ENCODE measurements at places on chromosomes 7 and 10.

DNA sequence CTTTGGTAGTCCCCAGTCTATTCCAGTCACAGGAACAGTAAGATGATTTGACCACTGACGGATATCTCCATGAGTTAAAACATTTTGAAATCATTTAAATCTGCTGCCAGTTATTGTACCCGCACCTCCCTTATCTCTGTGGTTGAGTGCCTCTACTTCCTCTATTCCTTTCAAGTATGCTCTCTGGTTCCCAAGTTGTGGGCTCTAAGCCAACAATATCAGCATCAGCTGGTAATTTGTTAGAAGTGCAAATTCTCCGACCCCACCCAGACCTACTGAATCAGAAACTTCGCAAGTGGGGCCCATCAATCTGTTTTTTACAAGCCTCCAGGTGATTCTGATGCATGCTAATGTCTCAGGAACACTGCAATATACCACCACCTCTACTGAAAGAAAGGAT, 235.5 kb downstream of the CCSER2 start:
- no peak for DNase-seq

GRCh38 chr10:31148951-31149350, 117.3 kb upstream of the ZNF438 start:
- DNase-seq: no peak

GRCh38 chr7:35909870-35910357, 109.1 kb downstream of the SEPTIN7 start:
- DNase-seq: no peak

DNA sequence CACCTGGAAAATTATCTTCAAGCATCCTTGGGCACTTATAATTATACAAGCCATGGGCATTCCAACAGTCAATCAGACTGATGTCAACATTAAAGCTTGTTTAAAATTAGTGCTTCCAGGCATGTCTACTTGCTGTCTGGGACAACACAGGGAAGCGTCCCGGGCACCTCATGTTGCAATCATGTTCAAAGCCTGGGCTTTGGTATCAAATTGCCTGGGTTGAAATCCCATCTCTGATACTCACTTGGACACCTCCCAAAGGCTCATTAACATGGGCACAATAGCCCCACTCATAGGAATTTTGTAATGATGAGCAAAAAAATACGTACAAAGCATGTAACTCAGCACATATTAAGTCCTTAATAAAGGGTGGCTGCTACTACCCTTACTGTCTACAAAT, 14.4 kb downstream of the AIFM2 start:
- no peak for DNase-seq

GRCh38 chr7:138116141-138116540, 39.9 kb downstream of the AKR1D1 start:
- DNase-seq: no peak

DNA sequence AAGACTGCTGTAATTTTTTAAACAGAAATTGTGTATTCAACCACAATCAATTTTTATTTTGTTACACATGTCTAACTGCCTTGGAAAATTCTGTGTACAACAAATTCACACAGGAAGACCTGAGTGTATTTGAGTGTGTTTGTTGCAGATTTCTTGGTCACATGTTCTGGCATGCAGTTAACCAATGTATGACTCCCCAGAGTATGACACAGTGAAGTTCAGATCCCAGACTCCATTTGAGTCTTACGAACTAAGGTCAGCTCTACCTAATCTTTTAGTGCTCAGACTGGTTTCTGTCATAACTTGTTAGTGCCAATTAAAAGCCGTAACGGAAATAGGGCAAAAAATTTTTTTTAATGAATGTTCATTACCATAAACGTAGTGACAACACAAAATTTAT, 5.8 kb downstream of the GNAI1 start:
- no peak for DNase-seq

DNA sequence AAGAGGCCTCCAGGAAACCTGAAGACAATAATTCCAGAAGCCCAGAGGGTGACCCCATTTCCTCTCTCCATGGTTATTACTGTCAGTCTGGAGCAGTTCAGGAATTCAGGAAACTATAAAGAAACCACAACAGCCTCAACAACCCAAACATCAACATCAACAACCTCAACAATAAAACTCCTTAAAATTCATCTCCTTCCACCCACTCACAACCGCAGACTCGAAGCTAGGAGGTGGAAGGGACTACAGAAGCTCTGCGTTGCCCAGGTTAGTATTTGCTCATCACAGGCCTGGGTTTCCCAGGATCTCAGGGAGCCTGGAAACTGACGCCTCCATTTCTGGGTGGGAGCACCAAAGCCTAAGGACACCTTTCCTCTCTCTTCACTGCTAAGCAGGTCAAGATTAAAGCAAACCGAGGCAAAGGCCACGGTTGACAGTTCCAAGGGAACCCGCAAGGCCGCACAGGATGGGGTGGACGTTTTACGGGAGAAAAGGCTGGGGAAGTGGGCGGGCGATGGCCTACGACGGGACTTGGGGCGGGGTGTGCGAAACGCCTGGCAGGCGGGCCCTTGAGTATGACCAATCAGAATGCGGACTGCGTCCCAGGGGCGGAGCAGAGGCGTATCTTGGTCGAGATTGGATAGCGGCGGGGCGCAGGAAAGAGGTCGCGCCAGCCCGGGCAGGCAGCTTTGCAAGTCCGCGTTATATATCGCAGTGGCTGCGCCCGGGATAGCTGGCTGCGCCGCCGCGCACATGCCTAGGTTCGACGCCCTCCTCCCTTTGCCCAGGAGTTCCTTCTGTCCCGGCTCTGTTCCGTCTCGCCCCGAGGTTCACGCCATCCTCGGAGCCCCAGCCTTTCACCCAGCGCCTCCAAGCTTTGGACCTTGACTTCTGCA, at the start of gene ELOVL3:
TSS of gene ELOVL3 (plus strand) at position 654 of the 896 bp plus-strand sequence. CDS start 250 bp downstream, outside the sequence.
- peak; percentile 50 for DNase-seq

Measured in Panc1 (cell line).